ENCODE measurements at places on chromosomes 7 and 10.

- DNase-seq = no peak
Measured at GRCh38 chr7:50474382-50475160, 24.4 kb upstream of the FIGNL1 start.

GRCh38 chr7:6497994-6498393 lies 50.2 kb upstream of the DAGLB start:
- no peak for DNase-seq

DNA sequence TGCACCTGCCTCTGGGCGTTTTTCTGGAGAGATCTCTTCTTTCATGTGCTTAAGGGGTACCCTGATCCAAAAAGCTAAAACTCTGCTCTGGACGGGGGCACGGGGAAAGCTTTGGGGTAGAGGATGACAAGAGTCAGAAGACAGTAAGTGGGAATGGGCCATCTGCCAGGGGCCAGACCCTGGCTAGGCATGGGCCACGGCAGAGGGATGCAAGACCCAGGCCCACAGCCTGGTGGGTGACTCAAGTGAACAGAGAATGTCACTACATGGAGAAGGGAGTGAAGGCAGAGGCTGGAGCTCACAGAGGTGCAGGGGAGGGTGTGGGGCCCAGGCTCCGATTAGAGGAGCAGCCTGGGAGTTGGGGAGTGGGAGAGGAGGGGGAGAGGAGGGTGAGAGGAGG lies 15.3 kb downstream of the FLNC start:
- DNase-seq = no peak

GRCh38 chr7:143407287-143408251 lies 1.1 kb downstream of the EPHA1 start:
- DNase-seq = no peak
